ENCODE measurements at places on chromosomes 12 and 14.
A peak's percentile ranks its signal among the peaks of the same experiment; 100 is the strongest.

GRCh38 chr12:54331461-54331860 is 6.5 kb downstream of the COPZ1 start:
- DNase-seq, result no peak

- no peak for DNase-seq
Observed at GRCh38 chr14:89292579-89293313, 124.3 kb downstream of the FOXN3 start.

DNA sequence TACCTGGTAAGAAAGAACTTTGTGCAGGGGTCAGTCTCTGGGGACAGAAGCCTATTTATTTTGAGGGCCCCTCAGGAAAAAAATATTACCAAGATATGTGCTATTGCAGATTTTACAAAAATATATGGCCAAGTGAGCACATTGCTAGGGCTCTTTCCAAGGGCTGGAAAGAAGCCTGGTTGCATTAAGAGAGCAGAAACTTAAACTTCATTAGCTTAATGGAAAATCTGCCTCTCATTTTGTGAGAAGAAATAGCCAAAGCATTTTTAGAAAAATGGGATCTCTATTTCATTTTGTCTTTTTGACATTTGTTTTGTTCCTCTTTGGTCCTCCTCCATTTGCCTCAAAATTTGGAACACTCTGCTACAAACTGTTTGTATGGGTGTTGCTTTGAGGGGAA is 283.5 kb downstream of the NELL2 start:
- DNase-seq, result no peak

- DNase-seq, result no peak
Observed at GRCh38 chr12:4145990-4146859, 127.3 kb upstream of the CCND2 start.

DNA sequence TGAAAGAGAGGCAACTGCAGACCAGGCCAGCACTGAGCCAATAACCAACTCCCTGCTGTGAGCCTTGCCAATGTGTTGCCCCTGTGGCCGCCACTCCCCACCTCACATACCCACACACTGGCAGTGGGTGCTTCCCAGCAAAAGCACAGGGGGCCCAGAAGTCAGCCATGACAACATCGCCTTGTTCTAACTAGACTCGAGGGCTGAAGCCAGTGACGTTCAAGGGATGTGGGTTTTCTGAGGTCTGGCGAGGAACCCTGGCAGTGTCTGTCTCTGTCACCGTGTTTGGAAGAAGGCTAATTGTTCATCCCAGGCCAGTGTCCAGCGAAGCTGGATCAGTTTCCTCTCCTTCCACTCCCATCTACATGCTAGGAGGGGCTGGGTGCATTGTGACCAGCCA is 311.8 kb upstream of the AMIGO2 start:
- no peak for DNase-seq

GRCh38 chr12:65881965-65882413 is 57.7 kb downstream of the HMGA2 start:
- peak; percentile 42 for DNase-seq

- no peak for DNase-seq
Observed at GRCh38 chr12:39364196-39364595, 78.7 kb downstream of the KIF21A start.

DNA sequence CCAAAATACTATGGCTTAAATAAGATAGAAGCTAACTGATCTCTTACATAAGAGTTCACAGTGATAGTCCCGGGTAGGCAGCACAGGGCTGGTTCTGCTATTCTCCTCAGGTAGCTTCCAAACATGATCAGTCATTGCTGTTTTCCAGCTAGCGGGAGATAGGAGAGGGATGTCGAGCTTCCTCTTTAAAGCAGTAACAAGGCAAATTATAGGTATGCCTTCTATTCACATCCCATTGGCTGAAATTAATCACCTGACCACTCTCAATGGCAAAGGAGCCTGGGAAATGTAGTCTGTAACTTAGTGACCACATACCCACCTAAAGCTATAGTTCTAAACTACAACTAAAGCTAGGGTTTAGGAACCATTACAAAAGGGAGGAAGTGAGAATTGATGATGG is 34.5 kb upstream of the VRK1 start:
- DNase-seq, result peak; percentile 14

GRCh38 chr14:31090883-31091764 is 64.9 kb upstream of the STRN3 start:
- peak; percentile 94 for DNase-seq

DNA sequence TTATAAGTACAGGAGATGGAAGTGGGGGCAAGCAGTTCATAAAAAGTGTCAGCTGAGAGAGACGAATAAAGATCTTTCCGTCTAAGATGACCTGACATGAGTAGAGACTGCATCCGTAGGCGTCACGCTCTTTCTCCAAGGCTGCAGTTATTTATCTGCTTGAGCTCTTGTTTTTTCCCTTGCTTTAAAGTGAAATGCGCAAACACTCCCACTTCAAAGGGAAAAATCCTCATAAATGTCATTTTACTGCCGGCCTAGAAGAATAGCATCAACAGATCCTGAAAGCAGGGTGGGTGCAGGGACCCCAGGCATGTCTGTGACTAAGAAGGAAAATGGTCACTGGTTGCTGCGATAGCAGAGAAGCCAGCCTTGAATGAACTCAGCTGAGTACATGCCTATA is 647.4 kb downstream of the MED13L start:
- no peak for DNase-seq

GRCh38 chr12:93402333-93403311 is 24.9 kb downstream of the NUDT4 start:
- DNase-seq, result no peak

- DNase-seq, result peak; percentile 58
Observed at GRCh38 chr12:7354529-7354928, 50.7 kb downstream of the ACSM4 start.

- DNase-seq, result no peak
Observed at GRCh38 chr12:67558775-67559174, 89.8 kb upstream of the DYRK2 start.

- no peak for DNase-seq
Observed at GRCh38 chr14:100566119-100566518, 21.1 kb downstream of the BEGAIN start.

- no peak for DNase-seq
Observed at GRCh38 chr12:12228402-12228801, 38.4 kb downstream of the LRP6 start.

DNA sequence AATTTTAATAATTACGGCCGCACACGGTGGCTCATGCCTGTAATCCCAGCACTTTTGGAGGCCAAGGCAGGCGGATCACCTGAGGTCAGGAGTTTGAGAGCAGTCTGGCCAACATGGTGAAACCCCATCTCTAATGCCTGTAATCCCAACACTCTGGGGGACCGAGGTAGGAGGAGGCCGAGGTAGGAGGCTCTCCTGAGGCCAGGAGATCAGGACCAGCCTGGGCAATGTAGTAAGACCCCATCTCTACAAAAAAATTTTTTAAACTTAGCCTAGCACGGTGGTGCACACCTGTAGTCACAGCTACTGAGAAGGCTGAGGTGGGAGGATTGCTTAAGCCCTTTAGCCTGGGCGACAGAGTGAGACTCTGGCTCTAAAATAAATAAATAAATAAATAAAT is 5.6 kb upstream of the CFAP73 start:
- no peak for DNase-seq

DNA sequence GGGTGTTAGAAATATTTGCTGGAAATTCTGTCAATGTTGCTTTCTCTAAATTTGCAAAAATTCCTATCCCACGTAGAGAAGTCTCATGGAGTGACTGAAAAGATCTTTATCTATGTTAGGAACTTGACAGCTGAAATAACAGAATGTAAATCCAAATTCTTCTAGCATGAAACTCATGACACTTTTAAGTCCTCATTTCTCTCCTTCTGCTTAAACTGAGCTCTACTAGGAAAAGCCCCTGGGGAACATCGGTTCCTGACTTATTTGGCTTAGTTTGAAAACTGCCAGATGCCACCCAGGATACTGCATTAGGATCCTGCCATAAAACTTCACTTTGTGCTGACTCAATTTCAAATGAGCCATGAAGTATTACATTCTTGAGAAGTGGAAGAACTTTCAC is 426.0 kb downstream of the GALC start:
- DNase-seq, result peak; percentile 43

GRCh38 chr12:48569946-48570345 is at the start of gene LALBA:
LALBA (minus strand) TSS chr12:48570046; CDS start chr12:48570020, 26 bp downstream.
- DNase-seq, result no peak

DNA sequence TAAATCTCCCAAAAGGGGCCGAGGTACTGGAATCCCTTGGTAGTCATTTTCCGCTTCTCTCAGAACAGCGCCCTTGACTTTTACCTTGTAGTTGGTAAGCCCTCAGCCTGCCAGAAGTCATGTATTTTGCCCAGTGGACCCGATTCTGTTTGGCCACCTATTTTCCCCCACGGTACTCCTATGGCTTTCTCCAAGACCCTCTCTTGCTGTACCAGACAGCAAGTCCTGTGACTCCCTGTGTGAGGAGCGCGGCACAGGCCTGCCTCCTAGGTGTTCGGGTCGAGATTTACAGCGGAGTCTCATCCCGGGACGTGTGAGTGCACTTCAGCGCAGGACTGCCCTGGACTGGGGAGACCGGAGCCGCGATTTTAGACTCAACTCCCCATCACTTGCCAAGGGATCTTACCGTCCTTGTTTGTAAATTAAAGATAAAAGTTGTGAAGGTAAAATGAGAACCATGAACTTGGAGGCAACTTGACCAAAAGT is 1.1 kb upstream of the MBD6 start:
- DNase-seq, result peak; percentile 38

- no peak for DNase-seq
Observed at GRCh38 chr12:6507102-6507998, 13.4 kb downstream of the NCAPD2 start.

GRCh38 chr14:45270031-45270430 is 17.0 kb upstream of the MIS18BP1 start:
- DNase-seq, result no peak

DNA sequence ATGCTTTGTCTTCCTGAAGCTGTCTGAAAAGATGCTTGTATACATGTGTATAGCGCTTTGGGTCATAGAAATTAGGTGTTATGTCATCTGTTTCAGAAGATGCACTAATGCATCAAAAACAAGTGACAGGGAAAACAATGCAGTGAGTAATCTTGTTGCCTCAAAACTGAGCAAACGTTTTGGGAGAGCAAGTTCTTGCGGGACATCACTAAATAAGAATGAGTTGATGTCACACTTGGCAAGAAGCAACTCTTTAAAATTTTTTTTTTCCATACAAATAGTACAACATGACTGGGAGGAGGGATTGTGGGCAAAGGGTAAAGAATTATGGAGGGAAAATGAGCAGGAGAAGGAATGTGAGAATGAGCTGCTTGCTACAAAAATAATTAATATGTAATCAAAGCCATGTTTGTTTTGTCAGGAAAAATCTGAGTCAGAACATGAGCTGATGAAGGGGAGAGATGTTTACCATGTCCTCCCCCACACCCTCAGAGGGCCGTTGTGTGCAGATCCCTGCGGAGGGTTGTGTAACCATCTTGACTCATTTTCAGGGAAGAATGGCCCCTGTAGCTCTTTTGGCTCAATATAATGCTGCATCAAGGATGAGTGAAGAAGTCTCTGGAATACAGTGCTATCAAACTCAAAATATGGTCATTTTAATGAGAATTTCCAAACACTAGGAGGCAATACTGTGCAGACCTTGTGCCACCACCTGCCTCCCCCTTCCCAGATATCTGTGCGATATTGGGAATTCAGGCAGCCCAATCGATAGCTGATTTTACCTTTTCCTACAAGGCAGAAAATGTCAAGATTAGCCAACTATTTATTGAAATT is 41.4 kb downstream of the BORCS5 start:
- peak; percentile 98 for DNase-seq

- DNase-seq, result no peak
Observed at GRCh38 chr14:31251028-31251958, 43.7 kb upstream of the HECTD1 start.

DNA sequence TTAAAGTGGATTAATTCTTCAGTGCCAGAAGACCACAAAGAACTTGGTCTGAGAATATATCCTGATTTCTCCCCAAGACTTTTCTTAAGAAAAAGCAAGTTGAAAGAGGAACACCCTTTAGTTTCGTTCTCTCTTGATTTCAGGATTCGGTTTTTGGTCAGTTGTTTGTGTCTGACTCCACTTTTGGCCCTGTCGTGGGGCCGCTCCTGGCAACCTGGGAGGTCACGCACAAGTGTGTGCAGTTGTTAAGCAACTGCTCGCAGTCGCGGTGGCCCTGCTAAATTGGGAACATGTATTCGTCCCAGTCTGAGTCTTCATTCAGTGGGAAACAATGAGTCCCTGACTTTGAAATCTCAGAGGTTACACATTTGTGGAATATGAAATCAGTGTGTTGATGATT is 68.7 kb downstream of the RGS6 start:
- no peak for DNase-seq

- DNase-seq, result no peak
Observed at GRCh38 chr14:22563987-22564386, 25.0 kb downstream of the DAD1 start.

DNA sequence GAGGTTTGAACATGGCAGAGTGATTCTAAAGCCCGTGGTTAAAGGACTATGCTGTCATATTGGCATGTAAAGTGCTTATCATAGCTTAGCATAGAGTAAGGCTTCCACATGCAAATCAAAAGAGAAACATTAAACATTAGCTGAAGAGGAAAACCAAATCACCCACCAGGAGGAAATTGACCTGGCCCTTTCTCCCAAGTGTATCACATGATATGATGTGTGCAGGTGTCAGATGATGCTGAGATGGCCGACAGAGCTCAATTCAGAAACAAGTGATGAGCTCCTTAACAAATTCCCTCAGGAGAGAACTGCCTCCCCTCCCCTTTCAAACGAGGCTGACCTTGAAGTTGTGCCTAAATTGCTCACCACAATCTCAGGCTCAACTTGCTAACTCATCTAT is 217.1 kb upstream of the BTG1 start:
- no peak for DNase-seq

- DNase-seq, result no peak
Observed at GRCh38 chr12:104997541-104997940, 11.4 kb downstream of the NOPCHAP1 start.

DNA sequence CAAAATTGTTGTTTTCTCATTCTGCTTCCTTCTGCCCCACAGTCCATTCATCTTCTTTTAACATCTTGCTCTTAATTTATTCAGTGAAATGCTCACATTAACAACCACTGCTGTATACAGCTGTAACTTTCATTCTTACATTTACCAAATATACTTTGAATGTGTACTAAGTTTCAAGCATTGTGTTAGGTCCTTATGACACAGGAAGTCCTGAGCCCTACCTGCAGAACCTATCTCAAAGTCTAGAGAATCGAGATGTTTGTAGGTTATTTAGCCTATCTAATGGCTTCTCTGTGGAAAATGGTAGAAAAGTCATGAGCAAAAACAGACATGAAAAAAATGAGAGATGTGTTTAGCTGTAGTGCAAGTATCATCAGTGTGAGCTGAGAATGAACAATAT is 117.6 kb upstream of the MGAT4C start:
- no peak for DNase-seq

DNA sequence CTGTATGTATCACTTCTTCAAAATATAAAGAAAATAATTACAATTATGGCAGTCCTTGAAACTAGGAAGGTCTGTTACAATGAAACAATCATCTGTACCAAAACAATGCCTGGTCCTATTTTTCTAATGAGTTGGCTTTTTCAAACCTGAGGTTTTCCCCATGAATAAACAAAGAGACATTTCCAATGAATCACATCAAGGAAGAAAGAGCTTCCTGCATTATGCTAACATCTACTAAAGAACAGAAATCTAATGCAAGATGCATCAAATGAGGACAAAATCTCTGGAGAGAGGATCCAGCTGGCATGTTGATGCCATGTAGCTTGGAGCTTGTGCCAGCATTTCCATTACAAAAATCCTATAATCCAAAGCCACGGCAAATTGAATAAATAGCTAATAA is 29.3 kb downstream of the NIN start:
- DNase-seq, result peak; percentile 70

- DNase-seq, result no peak
Observed at GRCh38 chr14:69481815-69482568, 2.5 kb upstream of the PLEKHD1 start.

GRCh38 chr12:122610207-122610606 is 83.2 kb downstream of the KNTC1 start:
- DNase-seq, result no peak

Data from foreskin fibroblast (primary cell).